Endothelial cell of umbilical vein (primary cell): ENCODE measurements at places on chromosomes 7 and 10.

DNA sequence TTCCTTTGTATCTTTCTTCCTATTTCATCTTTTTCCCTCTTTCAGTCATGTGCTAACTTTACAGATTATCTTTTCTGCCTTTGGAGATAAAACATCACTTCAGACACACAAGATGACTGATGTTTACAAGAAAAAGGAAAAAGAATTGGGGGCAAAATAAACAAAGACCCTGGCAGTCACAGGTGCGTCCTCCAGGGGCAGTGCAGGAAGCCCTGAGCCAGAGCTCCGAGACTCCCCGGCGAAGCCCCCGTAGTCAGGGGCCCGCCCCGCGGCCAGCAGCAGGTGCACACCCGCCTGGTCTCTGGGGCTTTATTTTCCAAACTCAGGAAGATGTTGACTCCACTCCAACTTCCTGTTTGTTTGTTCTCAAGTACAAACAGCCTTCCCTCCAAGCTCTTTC lies 10.2 kb downstream of the STK32C start:
- DNase-seq: no peak

- no peak for DNase-seq
Measured at GRCh38 chr7:47839381-47839780, 108.9 kb downstream of the PKD1L1 start.

- no peak for DNase-seq
Measured at GRCh38 chr10:80528185-80528700, 9.5 kb upstream of the SH2D4B start.

DNA sequence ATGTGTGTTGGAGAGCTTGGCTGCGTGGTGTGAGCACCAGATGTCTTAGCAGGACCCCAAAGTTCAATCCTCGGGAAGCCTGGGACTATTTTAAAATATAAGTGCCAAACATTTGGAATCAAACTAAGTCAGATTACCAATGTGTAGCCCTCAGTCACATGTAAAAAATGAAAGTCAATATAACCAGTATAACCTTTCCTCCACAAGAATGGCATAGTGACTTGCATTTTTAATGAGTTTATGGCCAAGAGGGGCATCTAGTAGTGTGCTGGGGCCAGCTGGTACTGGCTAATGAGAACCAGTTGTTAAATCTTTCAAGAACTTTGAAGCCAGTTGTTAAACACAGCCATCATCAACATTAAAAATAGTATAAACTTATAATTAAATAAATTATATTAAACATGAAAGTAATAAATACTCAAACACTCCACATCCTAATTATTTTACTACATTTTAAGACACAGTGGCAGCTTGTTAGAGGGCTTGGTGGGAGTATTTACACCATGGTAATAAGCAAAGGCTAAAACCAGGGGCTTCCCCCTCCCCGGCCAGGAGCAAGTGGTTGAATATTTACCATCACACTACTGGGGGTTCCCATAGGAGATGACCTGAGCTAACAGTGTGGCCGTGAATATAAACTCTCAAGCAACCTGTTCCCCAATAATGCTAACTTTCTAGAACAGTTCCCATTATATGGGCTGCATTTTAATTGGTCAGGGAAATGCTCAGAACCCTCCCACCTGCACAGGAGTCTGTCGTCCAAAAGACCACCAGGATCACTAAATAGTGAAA lies 7.9 kb upstream of the FAM170B start:
- DNase-seq: no peak

GRCh38 chr7:134690016-134690415 lies 43.4 kb downstream of the BPGM start:
- peak; percentile 56 for DNase-seq

DNA sequence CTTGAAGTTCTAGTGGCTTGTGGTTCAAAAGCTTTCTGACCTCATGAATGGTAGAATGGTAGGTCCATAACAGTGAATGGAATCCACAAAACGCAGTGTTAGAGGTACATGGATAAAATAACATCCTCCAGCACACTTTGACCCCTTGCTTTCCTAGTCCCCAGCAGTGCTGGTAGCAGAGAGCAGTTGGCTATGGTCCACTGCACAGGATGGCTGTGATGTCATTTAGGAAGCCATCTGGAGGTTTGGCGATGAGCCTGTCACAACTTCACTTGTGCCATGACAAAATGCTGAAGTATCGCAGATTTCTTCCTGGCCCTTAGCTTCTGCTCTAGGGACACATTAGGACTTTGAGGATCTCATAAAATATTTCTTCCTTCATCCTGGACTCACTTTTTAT lies 300.0 kb upstream of the FZD8 start:
- DNase-seq: peak; percentile 15
